WTC11 (cell line): ENCODE measurements at places on chromosomes 7 and 10. TPM values are rescaled to one million over a fixed set of nuclear protein-coding genes. Genes with fewer than 3 reads are reported as not detected.

The GTPBP4 gene
- total RNA-seq: 79.5 to 97.4 TPM (median 81.6 TPM) in 3 replicates

The ERVW-1 gene
- 0.07 to 0.14 TPM in 2 of 3 replicates, not detected in the other for total RNA-seq

The C10orf67 gene
- 0.07 TPM in 1 of 3 replicates, not detected in the others for total RNA-seq

The EPHB6 gene
- 13.9 to 15.4 TPM (median 15.1 TPM) in 3 replicates for total RNA-seq

The MMD2 gene
- total RNA-seq: 0.09 TPM in 1 of 3 replicates, not detected in the others
